Esophagus muscularis mucosa (tissue), 4 donors: ENCODE measurements at places on chromosomes 6 and 20. TPM values are rescaled to one million over a fixed set of nuclear protein-coding genes. Genes with fewer than 3 reads are reported as not detected.

The HCK gene
- 9.0 TPM for total RNA-seq

The LCA5 gene
- total RNA-seq, result 11.2 TPM

The ARMH2 gene
- total RNA-seq, result not detected

The SAMD10 gene
- 11.7 TPM for total RNA-seq

The JPH2 gene
- 276 TPM for total RNA-seq

The RBPJL gene
- not detected for total RNA-seq

The SLC17A1 gene
- not detected for total RNA-seq

The GATA5 gene
- total RNA-seq, result 0.33 TPM

The ADAM33 gene
- total RNA-seq, result 79.7 TPM

The DYNLT2 gene
- 0.57 TPM for total RNA-seq

The RXRB gene
- 21.5 TPM for total RNA-seq

The TLDC2 gene
- total RNA-seq, result 0.66 TPM

The SPACA1 gene
- not detected for total RNA-seq

The RNF182 gene
- not detected for total RNA-seq

The CTCFL gene
- total RNA-seq, result not detected

The AVP gene
- total RNA-seq, result not detected

The GABRR1 gene
- total RNA-seq, result not detected

The SLC44A4 gene
- 0.80 TPM for total RNA-seq

The MEP1A gene
- not detected for total RNA-seq

The ME1 gene
- 25.7 TPM for total RNA-seq

The FAM162B gene
- 4.2 TPM for total RNA-seq

The SULF2 gene
- 78.7 TPM for total RNA-seq
